ENCODE measurements at places on chromosomes 12 and 14. TPM values are rescaled to one million over a fixed set of nuclear protein-coding genes. Genes with fewer than 3 reads are reported as not detected.

DNA sequence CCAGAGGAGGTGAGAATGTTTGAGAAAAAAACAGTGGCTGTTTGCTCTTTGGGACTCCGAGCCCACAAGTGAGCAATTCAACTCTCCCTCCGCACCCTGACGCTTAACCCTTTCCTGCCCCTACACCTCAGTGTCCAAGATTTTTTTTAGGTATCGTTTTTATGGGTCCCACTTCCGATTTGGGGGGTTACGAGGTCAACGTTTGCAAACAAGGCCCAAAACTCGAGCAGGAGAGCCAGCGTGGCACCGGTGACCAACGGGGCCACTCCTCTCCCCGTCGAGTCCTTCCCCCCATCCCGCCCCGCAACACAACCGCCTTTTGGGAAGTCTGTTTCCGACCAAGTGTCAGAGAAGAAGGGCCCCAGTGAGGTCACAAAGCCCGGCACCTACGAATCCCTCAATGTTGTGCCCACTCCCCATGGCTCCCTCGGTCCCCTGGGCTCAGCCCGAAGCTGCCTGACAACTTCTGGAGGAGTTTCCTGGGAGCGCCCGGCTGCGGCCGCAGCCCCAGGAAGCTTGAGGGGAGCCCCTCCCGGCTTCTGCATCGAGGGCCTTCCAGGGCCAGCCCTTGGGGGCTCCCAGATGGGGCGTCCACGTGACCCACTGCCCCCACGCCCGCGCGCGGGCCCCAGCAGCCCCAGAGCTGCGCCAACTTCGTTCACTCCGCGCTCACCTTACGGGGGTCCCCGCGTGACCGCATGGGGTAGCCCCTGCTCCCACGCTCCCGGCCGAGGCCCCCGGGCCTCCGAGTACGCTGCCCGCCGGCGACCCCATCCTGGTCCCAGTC, 1.2 kb downstream of the CDK2AP1 start:
- DNase-seq: peak; percentile 37

- DNase-seq: peak; percentile 86
These were observed 449 bp upstream of the LTBP2 start for GRCh38 chr14:74612350-74613021.

GRCh38 chr12:113932381-113933196, 33.5 kb downstream of the RBM19 start:
- no peak for DNase-seq

DNA sequence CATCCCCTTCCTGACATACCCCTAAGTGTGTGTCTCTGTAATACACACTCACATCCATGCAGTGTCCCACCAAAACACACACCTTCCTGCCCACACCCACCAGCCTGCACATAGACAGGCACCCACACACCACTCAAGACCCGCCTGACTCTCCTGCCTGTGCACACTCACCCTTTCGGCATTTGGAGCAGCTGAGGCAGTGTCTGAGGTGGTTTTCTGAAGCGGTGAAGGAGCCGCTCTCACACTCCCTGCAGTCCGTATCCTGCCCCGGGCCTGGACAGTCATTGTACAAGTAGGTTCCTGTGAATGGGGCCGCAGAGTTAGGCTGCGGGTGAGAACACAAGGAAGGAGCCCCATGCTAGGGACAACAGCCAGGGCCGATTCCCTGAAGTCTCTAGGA, 8.3 kb downstream of the TNFRSF1A start:
- no peak for DNase-seq

DNA sequence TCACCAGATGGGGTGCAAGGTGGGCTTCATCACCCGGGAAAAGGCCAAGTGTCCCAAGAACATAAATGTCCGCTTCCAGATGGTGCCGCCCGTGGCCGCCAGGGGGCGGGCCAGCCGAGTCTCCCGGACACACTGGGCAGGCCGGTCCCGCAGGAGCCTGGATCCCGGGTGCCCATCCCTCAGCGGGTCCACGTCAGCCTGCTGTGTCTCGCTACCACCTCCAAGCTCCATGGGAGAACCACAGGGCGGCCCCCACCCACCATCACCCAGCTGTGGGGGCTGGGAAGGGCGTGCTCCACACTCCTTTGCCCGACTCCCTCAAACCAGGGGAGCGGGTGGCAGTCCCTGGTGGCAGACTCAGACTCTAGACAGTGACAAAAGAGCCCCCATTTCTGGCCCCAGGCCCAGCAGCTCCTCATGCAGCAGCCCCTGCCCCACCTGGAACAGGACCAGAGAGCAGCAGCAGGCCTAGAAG, 22.0 kb upstream of the NUDT14 start:
- peak; percentile 60 for DNase-seq

GRCh38 chr12:9719790-9720189, 13.1 kb downstream of the CLECL1 start:
- no peak for DNase-seq

GRCh38 chr12:104909761-104910160, 48.3 kb downstream of the SLC41A2 start:
- no peak for DNase-seq

- DNase-seq: no peak
These were observed 23.6 kb downstream of the PLEKHH1 start for GRCh38 chr14:67556671-67557070.

DNA sequence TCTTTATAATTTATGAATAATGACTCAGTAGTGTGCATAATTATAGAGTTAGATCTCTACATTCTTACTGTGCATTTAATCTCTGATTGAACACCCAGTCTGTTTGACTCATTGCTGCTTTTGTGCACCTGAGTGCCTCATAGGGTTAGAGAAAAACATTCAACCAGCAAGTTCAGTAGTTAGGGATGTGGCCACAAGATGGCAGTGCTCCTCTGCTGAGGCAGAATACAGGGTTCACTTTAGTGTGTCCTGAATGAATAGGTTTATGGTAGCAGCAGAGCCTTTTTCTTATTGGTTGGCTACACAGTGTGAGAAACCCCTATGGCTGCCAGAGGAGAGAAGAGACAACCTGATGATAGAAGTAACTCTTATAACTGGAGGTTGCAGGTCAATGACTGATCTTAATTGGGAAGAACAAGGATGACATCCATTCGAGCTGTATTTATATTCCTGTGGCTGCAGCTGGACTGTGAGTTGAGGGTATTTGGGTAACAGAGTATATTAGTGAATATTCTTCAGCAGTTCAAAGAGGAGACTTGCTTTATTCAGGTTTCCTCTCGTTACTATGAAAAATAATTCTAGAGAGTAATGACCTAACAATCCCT, 194.9 kb upstream of the OR4E1 start:
- DNase-seq: peak; percentile 69

DNA sequence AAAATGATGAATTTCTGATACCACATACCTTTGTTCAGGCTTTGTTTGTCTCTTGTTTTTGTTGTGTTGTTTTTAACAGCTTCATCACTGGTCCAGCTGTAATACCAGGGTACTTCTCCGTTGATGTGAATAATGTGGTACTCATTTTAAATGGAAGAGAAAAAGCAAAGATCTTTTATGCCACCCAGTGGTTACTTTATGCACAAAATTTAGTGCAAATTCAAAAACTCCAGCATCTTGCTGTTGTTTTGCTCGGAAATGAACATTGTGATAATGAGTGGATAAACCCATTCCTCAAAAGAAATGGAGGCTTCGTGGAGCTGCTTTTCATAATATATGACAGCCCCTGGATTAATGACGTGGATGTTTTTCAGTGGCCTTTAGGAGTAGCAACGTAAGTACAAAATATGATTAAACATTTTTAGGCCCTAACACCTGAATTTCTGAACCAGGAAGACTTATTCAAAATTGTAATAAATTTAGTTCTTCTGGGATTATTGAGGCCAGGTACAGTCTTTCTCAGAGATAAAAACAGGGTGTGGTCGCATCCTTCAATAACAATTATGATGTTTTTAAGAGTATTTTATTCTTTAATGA, 22.4 kb downstream of the RXYLT1 start:
- DNase-seq: peak; percentile 34

- DNase-seq: no peak
These were observed 2.0 kb downstream of the BBS10 start for GRCh38 chr12:76346236-76346635.

DNA sequence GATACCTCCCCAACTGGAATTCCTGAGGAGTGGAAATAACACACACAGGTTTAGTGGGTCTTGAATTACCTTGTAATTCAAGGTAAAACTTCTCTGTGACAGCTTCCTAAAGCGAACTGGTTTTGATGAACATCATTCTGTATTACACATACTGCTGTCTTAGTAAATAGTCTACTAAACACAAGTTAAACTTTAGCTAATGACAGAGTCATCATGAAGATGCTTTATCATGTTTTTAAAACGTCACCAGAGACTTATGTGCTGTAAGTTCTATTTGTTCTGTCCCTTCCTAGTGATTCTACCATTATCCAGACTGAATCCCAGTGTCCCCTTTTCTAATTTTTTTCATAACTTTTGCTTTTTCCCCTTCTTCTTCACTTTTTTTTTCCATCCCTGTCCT, 11.6 kb upstream of the GXYLT1 start:
- DNase-seq: no peak

DNA sequence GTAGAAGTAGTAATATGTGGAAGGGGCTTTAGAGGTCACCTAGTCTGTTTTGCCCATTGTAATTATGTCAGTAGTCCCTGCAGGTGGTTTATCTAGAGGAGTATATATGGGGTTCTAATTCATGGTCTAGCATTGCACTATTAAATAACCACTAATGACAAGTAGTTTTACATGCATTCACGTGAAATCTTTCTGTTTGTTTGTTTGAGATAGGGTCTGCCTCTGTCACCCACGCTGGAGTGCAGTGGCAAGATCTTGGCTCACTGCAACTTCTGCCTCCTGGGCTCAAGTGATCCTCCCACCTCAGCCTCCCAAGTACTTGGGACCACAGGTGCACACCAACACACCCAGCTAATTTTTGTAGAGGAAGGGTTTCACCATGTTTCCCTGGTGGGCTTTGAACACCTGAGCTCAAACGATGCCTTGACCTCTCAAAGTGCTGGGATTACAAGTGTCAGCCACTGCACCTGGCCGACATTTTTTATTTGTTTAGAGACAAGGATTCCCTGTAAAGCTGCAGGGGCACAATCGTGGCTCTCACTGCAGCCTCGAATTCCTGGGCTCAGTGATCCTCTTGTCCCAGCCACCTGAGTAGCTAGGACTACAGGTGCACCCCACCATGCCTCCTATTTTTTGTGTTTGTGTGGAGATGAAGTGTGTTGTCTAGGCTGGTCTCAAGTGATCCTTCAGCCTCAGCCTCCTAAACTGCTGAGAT, 12.0 kb upstream of the PSEN1 start:
- no peak for DNase-seq

DNA sequence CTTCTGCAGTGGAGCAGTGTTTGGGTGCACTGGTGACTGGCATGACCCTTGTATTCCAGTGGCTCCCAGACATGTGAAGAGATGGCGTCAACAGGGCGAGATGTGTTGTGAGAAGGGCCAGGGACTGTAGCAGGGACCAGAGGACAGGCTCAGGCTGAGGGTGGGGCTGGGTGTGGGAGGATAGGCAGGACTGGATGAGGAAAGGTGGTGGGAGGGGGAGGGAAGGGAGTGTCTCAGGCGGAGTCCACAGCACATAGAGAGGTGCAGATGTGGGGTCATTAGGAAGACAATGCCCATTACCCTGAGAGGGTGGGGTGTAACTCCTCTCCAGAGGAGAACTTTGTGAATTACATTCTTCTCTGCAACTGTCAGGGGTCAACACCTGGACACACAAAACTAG, 78.5 kb downstream of the DICER1 start:
- DNase-seq: no peak

- peak; percentile 31 for DNase-seq
These were observed 541.9 kb upstream of the SEL1L start for GRCh38 chr14:82075566-82075965.

GRCh38 chr12:93106910-93107309, 177.8 kb upstream of the EEA1 start:
- no peak for DNase-seq

DNA sequence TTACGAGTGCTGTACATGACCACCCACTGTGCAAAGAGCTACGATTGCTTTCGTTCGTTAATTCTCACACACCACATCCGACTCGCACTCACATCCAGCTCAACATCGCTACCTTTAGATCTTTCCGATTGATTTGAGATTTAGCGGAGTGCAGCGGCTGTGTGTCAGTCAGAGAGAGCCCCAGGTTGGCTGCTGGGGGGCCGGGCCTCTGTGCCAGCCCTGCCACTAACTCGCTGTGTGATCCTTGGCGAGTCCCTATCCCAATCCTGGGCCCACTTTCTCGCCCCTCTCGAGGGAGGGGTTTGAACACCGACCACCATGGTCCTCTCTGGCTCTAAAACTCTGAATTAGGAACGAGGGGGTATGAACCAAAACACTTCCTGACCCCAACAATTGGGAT, 8.6 kb downstream of the DLK1 start:
- DNase-seq: no peak

- no peak for DNase-seq
These were observed 135.8 kb downstream of the SSPN start for GRCh38 chr12:26331136-26331535.

DNA sequence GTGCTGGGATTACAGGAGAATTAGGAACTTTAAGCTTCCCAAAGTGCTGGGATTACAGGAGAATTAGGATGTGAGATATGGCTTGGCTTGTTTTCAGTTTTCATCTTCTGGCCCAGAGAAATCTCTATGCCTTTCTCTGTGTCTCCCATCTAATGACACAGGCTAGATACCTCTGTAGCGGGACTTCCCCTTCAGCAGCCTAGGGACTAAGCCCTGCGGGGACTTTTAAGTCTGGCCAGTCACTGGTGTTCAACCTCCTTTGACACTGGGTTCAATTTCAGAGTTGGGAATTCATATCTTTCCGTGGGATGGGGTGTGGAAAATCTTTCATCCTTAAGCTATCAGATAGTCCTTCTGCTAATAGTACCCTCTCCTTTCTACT, 6.2 kb downstream of the RFC5 start:
- no peak for DNase-seq

- DNase-seq: no peak
These were observed 4.4 kb upstream of the PLXNC1 start for GRCh38 chr12:94143951-94144350.

GRCh38 chr14:74784634-74785033, 21.5 kb downstream of the YLPM1 start:
- no peak for DNase-seq

DNA sequence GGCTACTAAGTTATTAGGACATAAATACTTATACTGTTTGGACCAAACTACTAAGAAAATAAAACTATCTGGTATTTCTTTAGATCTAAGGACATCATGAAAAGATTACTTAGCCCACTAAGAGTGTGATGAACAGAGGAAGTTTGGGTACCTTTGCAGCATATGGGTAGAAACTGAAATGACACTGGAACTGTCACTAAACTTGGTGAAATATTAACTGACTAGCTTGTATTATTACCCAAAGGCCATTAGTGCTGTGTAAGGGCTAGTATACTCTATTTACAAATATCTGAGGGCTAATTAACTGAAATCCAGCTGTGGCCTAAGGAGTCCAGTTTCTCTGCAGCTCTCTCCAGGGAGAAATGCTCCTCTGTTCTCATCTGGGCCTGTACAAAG, 45.5 kb downstream of the PAWR start:
- no peak for DNase-seq

IFNG gene
- not detected for total RNA-seq

ASB2 gene
- 23.6 TPM for total RNA-seq

KRT73 gene
- total RNA-seq: not detected

TAS2R13 gene
- 1.2 TPM for total RNA-seq

LBHD2 gene
- total RNA-seq: not detected

SIX1 gene
- 2.9 TPM for total RNA-seq

DBX2 gene
- total RNA-seq: not detected

INTS13 gene
- total RNA-seq: 39.5 TPM

CISTR gene
- total RNA-seq: 1.3 TPM

SERPINA10 gene
- not detected for total RNA-seq

PPP4R4 gene
- 1.00 TPM for total RNA-seq

All from OCI-LY7 (cell line).